ENCODE measurements at places on chromosomes 12 and 14.

DNA sequence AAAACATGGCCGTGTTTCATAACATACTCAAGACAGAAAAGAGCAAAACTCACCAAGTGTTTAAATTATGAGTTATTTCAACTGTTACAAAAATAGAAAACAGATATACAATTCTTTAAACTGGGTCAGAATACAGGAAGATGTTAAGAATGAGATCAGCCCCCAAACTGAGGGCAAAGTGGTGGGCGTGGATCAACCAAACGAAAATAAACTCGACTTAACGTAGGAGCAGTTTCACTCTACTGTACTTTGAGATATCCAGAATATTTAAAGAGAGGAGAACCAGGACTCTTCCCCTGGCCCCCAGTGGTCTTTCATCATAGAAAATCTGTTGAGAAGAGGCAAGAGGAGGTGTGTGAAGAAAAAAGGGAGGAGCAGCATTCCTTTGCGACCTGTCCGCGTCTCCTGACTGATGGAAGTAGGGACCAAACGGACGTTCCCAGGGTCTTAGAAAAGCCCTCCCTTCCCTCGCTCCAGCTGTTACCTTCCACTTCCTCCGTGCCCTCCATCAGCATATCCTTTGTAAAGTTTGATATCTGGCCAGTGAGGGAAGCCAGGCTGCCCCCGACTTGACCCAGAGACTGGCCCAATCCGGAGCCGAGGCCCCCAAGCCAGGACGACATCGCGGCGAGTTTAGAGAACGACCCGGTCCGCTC is 668 bp downstream of the TRIP11 start:
- DNase-seq: peak; percentile 26

GRCh38 chr14:94124582-94125377 is 4.6 kb downstream of the IFI27L2 start:
- no peak for DNase-seq

DNA sequence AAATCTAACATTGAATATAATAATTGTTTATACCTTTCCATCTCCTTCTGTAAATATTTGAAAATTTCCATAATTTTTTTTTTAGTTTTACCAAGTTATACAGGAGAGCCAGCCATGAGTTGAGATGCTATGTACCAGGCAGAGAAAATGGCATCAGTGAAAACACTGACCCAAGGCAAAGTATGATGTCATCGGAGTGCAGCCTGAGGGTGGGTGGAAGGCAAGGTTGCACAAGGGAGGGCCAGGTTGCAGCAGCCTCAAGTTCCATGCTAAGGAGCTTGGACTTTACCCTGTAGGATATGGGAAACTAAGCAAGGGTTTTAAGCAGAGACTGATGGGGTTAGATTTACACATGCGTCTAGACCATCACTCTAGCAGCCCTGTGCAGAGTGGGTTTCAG is 441.1 kb downstream of the BCAT1 start:
- DNase-seq: no peak

GRCh38 chr14:71645656-71646055 is 286.6 kb upstream of the RGS6 start:
- no peak for DNase-seq

GRCh38 chr14:102403028-102403427 is 40.3 kb downstream of the TECPR2 start:
- no peak for DNase-seq

GRCh38 chr14:85296456-85297210 is 233.3 kb upstream of the FLRT2 start:
- no peak for DNase-seq

- DNase-seq: peak; percentile 88
Measured at GRCh38 chr12:96399919-96400630, at the start of gene CDK17. TSS of gene CDK17 (minus strand) at chr12:96400439. CDS start at chr12:96334836, 65,603 bp downstream.

- DNase-seq: no peak
Measured at GRCh38 chr12:53170215-53170614, 10.3 kb upstream of the ZNF740 start.

- no peak for DNase-seq
Measured at GRCh38 chr14:56027421-56027820, 90.8 kb upstream of the PELI2 start.

- no peak for DNase-seq
Measured at GRCh38 chr12:7009512-7009911, 8.8 kb downstream of the LPCAT3 start.

GRCh38 chr12:24352363-24352762 is 402.9 kb upstream of the SOX5 start:
- DNase-seq: no peak

- no peak for DNase-seq
Measured at GRCh38 chr14:58479975-58480374, 52.5 kb downstream of the KIAA0586 start.

Data from activated naive CD4-positive, alpha-beta T cell treated with anti-CD3 and anti-CD28 coated beads, Interleukin-2, amount 50 U/mL, for 16 hours (primary cell).